ENCODE measurements at places on chromosomes 3 and 15.

- no peak for DNase-seq
These were observed 317.5 kb upstream of the IGF1R start for GRCh38 chr15:98330692-98331435.

DNA sequence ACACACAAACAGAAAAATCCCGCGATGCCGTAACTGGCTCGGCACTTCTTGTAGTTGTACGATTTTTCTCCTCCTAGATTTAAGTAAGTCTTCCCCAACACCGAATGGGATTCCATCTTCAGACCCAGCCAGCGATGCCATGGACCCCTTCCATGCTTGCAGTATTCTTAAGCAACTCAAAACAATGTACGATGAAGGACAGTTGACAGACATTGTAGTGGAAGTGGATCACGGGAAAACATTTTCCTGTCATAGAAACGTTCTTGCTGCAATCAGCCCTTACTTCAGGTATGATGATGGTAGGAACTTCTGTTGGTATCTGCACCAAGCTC is 763 bp downstream of the KBTBD8 start:
- DNase-seq, result peak; percentile 42

- DNase-seq, result no peak
These were observed 39.8 kb downstream of the SQOR start for GRCh38 chr15:45674677-45675076.

- DNase-seq, result no peak
These were observed 151.8 kb upstream of the TGFBR2 start for GRCh38 chr3:30454636-30455035.

GRCh38 chr3:114295946-114296345 is 2.1 kb downstream of the TIGIT start:
- DNase-seq, result no peak
